ENCODE measurements at places on chromosomes 5 and 9.

DNA sequence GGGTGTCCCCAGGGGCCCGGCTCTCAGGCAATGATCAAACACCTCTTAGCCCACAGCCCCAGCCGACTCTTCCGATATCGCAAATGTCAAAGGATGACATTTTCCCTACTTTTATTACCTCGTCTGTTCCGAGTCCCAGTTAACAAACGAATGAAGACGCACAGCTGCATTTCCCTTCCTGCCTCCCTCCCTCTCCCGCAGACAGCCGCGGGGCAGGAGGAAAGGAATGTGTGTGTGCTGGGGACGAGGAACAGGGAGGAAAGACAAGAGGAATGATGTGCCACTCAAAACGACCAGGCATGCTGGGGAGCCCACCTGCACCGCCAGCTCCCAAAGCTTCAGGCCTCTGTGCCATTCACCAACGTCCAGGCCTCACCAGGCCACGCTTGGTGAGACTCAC, 125.9 kb upstream of the SARDH start:
- DNase-seq, result no peak

- no peak for DNase-seq
Measured at GRCh38 chr9:114757395-114757794, 48.4 kb downstream of the TNFSF15 start.

GRCh38 chr5:139090581-139090980, 107.6 kb downstream of the SIL1 start:
- DNase-seq, result no peak

- no peak for DNase-seq
Measured at GRCh38 chr5:179131886-179132585, 71.9 kb downstream of the ZNF354C start.

DNA sequence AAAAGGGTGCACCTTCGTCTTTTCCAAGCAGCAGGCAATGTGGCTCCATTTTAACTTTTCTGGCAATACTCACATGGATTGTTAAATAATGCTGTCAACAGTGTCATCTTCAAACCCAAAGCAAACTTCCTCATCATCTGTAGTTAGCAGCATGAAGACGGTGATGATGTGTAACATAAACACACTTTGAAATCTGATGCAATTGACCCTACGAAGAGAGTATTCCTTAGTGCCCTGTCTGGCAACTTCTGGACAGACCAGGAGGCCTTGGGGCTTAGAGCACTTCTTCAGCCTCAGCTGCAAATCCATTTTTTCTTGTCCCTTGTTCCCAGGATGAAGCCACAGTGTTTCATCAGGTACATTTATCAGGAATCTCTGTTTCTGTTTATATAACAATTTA, 149.1 kb downstream of the GHR start:
- DNase-seq, result no peak

DNA sequence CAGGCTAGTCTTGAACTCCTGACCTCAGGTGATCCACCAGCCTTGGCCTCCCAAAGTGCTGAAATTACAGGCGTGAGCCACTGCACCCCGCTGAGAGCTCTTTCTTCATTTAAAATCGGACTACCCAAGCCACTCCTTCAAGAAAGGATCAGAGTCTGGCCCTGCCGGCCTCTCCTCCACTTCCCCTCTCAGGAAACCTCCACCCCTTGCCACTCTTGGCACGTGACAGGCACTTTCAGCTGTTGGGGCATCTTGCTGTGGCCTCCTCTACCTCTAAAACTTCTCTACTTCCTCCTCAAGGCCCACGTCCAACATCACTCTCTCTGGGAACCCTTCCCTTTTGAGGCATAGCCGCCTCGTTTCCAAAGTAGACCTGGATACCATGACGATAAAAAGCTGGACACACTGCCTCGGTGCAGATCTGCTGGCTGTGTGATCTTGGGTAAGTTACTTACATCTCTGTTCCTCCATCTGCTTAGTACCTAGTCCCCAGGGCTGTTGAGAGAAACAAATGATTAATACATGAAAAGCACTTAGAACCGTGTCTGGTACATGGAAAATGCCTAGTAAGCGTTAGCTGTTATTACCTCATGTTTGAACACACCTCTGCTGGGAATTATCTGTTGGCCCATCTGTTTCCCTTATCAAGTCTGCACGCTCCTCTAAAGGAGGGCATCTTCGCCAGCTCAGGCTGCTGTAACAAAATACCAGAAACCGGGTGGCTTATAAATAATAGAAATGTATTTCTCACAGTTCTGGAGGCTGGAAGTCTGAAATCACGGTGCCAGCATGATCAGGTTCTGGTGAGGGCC, 55.3 kb downstream of the SMIM23 start:
- DNase-seq, result no peak

GRCh38 chr9:16058131-16058549, 505.3 kb downstream of the CCDC171 start:
- no peak for DNase-seq

GRCh38 chr9:71352837-71353236, 231.4 kb upstream of the TRPM3 start:
- DNase-seq, result no peak
